Spinal cord (tissue), 10 donors: ENCODE measurements at places on chromosomes 2 and 18.

GRCh38 chr2:170235860-170236679 lies 58.1 kb downstream of the MYO3B start:
- DNase-seq: peak; percentile 75

DNA sequence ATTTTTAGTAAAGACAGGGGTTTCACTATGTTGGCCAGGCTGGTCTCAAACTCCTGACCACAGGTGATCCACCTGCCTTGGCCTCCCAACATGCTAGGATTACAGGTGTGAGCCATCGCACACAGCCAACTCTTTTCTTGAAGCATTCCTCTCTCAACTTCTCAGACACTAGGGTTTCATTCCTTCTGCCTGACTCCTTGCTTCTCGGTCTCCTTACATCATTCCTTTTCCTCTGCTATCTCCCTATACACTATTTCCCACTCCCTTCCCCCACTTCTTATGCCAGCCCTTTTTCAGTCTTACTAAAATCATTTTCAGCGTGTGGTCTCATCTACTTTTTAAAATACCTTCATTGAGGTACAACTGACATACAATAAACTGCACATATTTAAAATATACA lies 6.1 kb downstream of the SOS1 start:
- no peak for DNase-seq

- DNase-seq: no peak
These were observed 24.2 kb upstream of the MTCL1 start for GRCh38 chr18:8681196-8681595.

DNA sequence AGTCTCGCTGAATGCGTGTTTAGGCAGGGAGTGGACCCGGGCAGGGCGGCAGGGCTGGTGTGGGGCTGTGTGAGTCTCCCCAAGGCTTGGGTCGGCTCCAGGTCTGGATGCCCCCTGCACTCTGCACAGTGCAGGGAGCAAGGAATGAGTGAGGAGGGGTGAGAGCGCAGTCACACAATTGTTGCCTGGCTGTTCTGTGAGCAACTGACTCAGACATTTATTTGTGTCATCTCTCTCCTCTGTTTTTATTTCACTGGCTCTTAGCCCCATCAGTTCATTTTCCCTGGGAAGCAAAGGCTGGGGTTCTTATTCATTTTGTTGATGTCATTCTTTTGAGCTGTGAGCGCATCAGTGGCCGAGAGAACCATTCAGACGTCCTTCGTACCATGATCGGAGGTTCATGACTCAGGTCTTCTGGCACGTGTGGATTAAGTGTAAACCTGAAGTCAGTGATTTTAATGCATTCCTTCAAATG lies 61.1 kb downstream of the GATA6 start:
- DNase-seq: no peak

DNA sequence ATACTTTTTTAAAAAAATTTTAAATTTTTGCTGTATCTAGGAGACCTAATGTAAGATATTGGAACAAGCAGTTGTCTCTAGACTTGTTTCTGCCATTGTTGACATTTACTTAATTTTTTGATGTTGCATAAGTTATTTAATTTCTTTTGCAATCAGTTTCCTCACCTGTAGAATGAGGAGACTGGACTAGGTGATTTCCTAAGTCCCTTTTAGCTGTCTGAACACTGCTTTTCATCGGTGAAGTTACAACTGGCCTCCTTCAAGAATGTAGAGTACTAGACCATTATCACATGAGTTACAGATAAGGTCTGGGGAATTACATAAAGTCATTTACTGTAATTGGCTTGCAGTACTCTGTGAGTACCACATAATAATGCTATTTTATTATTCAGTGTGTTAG lies 147.6 kb downstream of the LTBP1 start:
- DNase-seq: no peak

DNA sequence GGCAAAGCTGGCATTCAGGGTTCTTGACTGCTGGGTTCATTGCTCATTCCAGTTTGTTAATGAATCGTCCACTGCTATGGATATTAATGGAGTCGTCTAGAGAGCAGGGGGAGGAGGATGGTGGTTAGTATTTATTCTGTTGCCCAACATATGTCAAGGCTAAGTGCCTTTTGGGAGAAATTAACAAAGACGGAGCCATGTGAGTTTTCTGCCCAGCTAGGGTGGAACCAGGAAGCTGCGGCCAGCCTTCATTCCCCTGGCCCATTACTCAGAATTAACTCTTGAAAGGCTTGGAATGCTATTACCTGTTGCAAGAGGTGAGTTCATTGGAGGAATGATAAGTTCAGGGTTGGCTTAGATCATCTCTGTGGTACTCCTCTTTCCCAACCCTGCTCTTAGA lies 19.3 kb downstream of the IGFBP2 start:
- DNase-seq: no peak

- no peak for DNase-seq
These were observed 24.6 kb upstream of the NOTO start for GRCh38 chr2:73177645-73178255.

GRCh38 chr2:130877258-130877657 lies 40.5 kb downstream of the ARHGEF4 start:
- no peak for DNase-seq

DNA sequence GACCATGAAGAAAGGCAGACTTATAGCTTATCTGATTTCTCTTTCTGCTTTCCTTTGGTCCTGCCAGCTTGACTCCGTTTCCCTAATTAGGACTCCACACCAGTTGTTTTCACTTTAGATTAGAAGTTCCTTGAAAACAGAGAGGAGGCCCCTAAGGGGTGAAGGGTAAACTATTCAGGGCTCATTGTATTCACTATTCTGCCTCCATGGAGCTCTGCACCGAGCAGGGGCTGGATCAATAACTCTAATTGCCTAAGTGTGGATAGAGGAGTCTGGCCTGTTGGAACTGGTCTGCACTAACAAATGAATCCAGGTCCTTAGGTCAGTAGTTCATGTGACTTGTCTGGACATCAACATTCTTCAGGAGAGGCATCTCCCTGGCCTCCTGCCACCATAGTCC lies 36.1 kb upstream of the SKA1 start:
- DNase-seq: no peak

GRCh38 chr2:12549641-12550040 lies 167.1 kb upstream of the TRIB2 start:
- no peak for DNase-seq

DNA sequence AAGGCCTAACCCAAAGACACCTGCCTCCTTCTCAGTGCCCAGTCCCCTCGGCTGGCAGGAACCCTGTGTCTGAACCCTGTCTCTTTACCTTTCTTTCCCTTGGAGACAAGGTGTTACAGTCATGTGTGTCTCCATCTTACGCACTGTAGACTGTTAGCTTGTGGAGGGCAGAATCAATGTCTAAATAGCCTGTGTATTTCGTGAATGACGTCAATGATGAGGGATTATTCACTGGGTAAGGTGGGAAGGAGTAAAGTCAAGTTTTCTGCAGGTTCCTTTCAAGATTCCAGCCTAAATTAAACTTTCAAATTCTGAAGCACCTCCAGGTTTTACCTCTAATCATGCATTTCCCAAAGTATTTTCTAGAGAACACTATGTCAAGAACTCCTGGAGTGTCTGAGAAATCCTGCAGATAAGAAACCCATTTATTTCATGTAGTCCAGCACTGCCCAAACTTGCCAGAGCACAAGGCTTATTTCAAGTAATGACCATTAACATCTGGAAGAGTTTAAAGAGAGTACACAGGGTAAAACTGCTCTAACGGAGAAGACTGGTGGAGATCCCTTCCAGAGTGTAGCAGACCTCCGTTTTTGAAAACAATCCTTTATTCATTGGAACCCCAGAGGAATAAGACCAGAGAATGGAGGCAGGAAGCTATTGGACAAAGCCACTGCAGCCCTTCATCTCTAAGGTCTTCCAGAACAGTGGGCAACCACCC lies 72.8 kb downstream of the KCNF1 start:
- peak; percentile 21 for DNase-seq

- DNase-seq: no peak
These were observed 469.3 kb upstream of the RAB12 start for GRCh38 chr18:8139891-8140406.

GRCh38 chr2:30708491-30709290 lies 98.6 kb downstream of the CAPN13 start:
- peak; percentile 51 for DNase-seq

DNA sequence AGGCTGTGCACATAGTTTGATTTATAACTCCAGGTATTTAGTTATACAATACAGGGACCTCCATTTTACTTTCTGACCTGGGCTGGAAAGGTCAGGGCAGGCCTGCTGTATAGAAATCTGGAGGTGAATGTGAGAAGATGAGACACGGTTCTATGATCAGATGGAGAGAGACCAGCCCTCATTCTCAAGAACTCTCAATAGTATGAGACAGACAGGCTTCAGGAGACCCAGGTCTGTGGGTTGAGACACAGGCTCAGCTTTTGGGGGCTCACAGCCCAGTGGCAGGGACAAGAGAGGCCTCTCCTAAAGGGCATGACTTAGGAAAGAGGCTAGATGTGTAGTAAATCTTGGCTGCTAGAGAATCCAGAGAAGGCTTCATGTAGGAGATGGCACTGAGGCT lies 719 bp upstream of the ATP6V1B1 start:
- no peak for DNase-seq

GRCh38 chr18:79545736-79546171 lies 133.8 kb upstream of the CTDP1 start:
- DNase-seq: no peak

GRCh38 chr18:14959550-14959949 lies 211.6 kb downstream of the ANKRD30B start:
- no peak for DNase-seq

DNA sequence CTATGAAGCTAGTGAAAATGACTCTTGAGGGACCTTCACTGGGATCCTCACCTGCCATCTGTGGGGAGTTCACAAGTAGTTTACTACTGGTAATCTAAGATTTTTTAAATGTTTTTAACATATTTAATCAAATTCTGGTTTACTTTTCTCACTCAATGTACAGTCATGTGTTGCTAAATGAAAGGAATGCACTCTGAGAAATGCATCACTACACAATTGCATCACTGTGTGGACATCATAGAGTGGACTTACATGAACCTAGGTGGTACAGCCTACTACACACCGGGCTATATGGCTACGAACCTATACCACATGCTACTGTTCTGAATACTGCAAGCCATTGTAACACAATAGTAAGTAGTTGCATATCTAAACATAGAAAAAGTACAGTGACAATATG lies 528.0 kb downstream of the BCL11A start:
- DNase-seq: no peak

DNA sequence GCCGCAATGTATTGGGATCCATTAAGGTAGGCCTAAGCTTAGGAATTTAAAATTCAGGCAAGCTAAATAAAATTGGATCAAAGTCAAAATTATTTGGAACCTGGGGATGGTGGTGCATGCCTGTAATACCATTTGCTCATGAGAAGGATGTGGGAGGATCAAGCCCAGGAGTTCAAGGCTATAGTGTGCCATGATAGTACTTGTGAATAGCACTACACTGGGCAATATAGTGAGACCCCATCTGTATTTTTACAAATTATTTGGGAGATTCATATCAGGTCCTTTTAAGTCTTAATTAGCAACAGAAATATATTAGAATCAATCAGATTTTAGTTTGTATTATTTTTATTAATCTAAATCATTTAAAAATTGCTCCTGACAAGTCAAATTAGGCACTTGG lies 39.8 kb upstream of the TLK1 start:
- DNase-seq: no peak

DNA sequence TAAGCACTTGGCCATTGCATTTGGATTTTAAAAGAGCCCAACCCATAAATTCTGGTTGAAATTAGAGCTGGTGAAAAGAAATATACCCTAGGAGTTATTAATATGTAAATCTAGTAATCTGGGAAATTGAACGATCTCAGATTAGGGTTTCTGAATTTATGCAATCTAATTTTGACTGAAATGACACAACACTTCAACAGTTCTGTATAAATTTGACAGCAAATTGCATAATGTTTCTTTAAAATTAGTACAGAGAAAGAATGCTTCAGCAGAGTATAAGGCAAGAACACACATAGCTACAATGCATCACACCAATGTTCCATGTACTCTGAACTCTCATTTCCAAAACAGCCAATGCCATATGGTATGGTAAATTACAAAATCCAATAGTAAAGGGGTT lies 201.5 kb upstream of the ITGA4 start:
- no peak for DNase-seq

DNA sequence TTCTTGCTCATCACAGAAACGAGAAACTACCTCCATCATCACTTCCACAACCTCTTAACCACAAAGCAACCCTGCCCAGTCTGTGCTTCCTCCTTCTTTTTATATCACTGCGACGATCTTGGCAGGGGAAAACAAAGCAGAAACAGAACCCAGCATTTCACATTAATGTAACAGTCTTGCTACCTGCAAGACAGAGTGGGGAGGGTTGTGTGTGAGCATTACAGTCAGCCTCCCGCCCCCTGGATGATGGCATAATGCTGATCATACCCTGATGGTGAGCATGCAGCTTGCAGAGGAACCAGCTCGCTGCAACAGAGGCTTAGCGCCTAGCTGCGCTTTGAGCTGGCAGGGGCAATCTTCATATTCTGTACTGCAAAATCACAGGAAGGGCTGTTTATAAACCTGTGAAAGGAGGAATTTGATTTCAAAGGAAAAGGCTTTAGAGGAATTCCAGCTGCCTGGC lies 376.1 kb downstream of the IRS1 start:
- DNase-seq: peak; percentile 64

- DNase-seq: no peak
These were observed 12.6 kb downstream of the NR4A2 start for GRCh38 chr2:156319811-156320485.

DNA sequence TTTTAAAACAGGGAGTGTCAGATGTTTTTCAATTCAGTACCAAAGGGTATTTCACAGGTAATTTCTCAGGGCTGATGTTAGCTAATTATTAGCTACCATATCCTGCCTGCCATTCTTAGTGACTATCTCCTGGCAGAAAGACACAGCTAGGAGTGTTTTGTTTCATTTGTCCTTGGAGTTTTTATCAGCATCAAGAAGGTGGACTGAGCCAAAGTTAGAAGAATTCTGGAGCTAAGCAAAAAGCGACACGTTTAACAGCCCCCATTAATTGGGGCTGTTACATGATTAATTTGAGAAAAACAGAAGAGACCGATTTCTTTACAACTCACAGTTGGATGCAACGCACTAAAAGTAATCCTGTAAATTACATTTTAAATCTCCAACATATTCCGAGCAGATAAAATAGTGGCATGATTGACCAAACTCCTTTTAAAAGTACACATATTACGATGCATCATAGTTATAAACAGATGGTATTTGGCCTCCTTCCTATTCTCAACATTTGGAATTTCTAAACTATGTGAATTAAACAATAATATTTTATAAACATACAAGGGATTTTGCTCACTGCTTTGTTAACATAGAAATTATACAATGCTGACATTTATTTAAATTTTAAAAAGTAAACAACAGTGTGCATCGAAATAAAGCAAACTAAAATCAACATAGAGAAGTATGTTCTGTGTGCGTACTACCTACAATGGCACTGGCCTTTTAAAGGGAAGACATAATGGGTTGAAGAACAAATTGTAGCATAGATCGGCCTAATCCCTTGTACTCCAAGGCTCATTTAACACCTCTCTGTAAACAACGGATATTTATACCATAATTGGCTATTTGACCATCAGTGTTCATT lies 585.1 kb downstream of the ZEB2 start:
- DNase-seq: no peak

- peak; percentile 52 for DNase-seq
These were observed 85.3 kb upstream of the EFEMP1 start for GRCh38 chr2:56008661-56009431.
